ENCODE measurements at places on chromosomes 4 and X.

- no peak for DNase-seq
Observed at GRCh38 chr4:14315129-14315528, 687.2 kb upstream of the CPEB2 start.

- DNase-seq: peak; percentile 21
Observed at GRCh38 chr4:81648576-81649275, 177.0 kb upstream of the RASGEF1B start.

GRCh38 chr4:52651996-52652672 is 7.0 kb downstream of the USP46 start:
- DNase-seq: no peak

DNA sequence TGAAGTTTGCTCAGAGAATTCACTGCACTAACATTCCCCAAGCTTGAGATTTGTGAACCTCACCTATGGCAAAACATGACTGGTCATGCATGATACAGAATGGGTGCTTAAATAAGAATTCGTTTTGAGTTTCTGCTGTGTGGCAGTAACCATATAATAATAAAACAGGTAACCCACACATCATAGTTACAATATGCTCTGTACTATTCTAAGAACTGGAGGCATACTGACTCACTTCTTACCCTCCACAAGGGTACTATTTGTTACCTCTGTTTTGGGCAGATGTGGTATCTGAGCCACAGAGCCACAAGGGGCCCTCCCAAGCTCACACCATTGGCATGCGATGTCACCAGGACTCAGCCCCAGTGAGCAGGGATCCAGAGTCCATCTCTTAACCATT is 17.6 kb downstream of the SLC2A9 start:
- no peak for DNase-seq

GRCh38 chrX:2676794-2677675 is 14.1 kb upstream of the CD99 start:
- no peak for DNase-seq

- DNase-seq: no peak
Observed at GRCh38 chr4:150126864-150127203, 48.6 kb downstream of the DCLK2 start.

GRCh38 chr4:52841682-52842456 is 20.2 kb upstream of the RASL11B start:
- no peak for DNase-seq

DNA sequence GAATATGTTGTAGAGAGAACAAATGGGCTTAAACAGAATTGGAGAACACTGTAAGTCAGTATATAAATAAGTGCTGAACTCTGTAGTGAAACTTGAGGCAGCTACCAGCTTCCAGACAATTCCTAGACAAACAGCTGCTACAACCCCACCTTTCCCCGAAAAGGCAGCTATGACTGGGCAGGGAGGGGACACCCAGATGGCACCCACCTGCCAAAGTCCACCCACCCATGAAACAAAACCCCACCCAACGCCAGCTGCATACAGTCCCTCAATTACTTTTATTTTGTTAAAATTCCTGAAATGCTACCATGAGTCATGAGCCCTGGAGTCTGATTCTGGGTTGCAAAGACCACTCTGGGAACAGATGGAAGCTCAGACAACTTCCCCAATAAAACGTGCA is 24.4 kb downstream of the RELL1 start:
- no peak for DNase-seq

DNA sequence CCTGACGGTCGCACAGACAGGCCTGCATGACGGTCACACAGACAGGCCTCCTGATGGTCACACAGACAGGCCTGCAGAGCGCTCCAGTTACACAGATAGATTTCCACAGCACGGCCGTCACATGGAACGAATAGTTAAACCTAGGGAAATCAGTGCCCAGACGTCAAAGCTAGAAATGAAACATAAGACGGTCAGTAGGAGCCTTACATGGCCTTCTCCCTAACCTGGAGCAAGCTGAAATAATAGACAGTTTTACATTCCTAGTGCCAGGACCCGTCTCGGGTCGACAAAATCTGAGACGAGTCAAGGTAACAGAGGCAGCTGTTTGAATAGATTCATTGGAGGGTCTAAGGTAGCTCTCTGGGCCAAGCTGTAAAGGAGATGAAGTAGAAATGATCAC is 126.9 kb downstream of the MTNR1A start:
- DNase-seq: no peak

DNA sequence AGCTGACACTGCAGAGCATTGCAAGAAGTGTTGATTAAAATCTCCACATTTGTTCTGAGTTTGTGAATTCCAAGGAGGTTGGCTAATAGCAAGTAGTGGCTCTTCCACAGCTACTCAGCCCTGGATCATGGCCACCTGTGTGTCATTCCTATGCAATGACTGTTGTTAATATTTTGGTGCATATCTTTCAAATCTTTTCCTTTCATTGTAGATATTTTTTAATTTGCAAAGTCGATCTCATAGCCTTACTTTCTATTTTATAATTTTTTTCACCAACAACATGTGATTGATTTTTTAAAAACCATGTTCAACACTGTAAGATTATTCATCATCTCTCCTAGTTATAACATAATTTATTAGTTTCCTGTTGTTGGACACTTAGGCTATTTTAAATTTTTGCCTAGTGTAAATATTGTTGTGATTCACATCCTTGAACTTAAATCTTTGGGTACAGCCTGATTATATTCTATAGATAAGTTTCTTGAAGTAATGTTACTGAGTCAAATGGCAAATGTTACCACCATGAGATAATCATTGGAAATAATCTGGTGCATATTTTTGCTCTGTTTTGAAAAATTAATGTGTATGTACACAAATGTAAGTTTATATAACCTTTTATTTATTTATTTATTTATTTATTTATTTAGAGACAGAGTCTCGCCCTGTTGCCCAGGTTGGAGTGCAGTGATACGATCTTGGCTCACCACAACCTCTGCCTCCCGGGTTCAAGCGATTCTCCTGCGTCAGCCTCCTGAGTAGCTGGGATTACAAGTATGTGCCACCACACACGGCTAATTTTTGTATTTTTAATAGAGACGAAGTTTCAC is 17.1 kb upstream of the ARHGAP10 start:
- no peak for DNase-seq

GRCh38 chr4:177092807-177093206 is 216.9 kb upstream of the NEIL3 start:
- no peak for DNase-seq

DNA sequence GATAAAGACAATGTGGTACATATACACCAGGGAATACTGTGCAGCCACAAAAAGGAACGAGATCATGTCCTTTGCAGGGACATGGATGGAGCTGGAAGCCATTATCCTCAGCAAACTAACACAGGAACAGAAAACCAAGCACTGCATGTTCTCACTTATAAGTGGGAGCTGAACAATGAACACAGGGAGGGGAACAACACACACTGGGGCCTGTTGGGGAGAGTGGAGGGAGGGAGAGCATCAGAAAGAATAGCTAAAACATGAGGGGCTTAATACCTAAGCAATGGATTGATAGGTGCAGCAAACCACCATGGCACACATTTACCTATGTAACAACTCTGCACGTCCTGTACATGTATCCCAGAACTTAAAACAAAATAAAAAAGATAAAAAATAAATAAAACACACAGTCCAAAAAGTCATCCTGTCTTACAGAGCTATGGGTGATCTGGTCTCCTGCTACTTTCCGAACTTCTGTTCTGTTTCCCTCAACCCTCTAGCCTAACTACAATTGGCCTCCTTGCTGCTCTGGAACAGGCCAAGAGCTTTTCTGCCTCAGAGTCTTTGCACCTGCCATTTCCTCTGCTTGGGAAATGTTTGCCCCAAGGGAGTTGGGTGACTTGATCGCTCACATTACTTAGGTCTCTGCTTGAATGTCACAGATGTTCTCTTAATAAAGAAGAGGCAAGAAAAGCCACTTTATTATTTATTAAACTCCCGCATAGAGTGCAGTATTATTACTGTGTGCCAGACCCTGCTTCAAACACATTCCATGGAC is 1.1 kb upstream of the CD38 start:
- no peak for DNase-seq

- no peak for DNase-seq
Observed at GRCh38 chr4:25051534-25051933, 20.8 kb upstream of the LGI2 start.

GRCh38 chr4:123304151-123304964 is 92.2 kb upstream of the SPRY1 start:
- no peak for DNase-seq

DNA sequence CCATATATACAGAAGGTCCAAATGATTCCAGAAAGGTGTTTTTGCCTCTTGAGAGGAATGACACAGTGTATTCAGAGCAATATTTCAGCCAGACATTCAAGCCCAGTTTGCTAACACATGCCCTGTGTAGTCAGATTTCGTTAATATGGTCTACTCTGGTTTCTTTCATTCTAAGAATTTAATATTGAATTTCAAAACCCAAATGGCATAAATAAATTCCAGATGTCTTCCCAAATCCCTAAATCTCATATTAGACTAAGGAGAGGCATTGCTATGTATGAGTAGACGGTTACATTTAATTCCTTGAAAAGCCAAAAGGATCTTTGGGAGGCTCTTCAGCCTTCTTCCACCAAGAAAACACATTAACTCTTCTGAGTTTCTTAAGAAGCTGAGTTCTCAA is 66.3 kb upstream of the C1QTNF7 start:
- no peak for DNase-seq

GRCh38 chrX:101232316-101232715 is 12.7 kb downstream of the DRP2 start:
- DNase-seq: no peak

- DNase-seq: no peak
Observed at GRCh38 chr4:170497689-170498088, 407.9 kb upstream of the AADAT start.

- no peak for DNase-seq
Observed at GRCh38 chr4:68962868-68963267, 11.3 kb upstream of the UGT2A3 start.

DNA sequence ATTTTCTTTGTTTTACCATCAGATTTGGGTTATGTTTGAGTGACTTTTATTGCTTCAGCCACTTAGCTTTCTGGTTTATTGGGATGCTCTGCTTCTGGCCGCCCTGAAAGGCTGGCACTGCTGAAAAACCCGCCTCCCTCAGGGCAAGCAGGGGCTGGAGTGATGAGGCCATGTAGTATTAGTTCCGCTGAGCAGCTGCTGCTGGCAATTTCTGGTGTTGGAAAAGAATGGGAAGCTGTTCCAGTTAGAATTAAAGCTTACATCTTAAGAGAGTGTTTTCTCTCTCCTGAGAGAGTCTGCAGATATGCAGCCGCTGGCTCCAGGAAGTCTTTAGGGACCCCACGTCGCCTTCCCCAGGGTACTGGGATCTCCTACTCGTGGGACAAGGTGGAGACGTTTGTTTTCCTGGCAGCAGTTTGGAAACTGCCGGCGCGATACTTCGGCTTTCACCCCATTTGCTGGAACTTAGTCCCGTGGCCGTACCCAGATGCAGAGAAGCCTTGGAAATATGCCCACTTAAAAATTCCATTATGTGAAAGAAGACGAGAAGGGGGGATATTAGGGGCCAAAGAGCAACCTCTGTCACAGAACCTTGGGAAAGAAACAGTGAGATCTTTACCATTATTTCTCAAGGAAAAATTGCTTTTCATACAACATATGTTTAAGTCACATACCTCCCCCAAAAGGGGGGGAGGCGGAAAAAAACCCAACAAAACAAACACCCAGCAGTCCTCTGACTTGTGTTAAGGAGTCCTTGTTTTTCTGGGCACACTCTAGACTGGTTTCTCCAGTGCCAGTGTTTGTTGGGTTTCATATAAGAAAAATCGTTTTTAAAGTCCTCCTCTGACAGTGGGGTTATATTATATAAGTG is 72.6 kb downstream of the TMEM131L start:
- DNase-seq: no peak

- DNase-seq: no peak
Observed at GRCh38 chr4:3836406-3836755, 70.2 kb downstream of the ADRA2C start.
